ENCODE measurements at places on chromosomes 16 and 17.

DNA sequence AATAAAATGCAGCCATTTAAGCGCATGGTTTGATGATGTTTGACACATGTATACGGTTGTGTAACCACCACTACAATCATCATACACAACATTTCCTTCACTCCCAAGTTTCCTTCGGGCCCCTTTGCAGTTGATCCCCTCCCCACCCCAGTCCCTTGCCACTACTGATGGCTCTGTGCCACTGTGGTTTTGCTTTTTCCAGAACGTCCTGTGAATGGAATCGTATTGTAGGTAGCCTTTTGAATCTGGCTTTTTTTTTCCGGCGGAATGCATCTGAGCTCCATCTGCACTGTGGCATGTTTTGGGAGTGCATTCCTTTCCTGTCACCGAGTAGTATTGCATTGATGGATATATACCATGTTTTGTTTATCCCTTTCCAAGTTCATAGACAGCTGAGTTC, 15.1 kb upstream of the MAP2K3 start:
- DNase-seq, result no peak

DNA sequence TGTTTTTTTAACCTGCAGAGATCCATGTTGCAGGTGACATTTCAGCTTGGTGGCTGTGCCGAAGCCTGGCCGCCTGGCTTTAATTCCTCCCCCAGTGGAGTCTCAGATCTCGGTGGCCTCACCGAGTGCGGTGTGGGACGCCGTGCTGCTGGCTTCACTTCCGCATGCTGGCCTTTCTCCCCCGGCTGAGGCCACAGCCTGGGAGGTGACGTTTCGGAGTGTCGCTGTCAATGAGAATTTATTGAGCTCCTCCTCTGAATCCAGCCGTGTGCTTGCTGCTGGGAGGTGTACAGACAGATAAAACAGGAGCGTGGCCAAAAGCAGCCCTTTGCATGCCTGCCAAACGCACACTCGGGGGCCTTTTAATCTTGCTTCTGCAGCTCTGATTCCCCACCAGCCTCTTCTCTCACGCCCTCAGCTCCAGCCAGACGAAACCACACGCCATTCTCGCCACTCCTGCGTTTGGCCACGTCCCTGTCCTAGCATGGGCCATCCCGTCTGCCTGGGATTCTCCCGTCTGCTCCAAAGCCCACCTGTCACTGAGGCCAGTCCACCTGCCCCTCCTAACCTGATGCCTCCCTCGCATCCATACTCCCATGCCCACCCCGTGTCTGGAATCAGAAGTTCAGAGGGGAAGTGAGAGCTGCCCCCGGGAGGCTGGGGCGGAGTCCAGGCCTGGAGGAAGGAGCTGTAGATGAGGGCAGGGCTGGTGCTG, 3.6 kb downstream of the GSE1 start:
- no peak for DNase-seq

DNA sequence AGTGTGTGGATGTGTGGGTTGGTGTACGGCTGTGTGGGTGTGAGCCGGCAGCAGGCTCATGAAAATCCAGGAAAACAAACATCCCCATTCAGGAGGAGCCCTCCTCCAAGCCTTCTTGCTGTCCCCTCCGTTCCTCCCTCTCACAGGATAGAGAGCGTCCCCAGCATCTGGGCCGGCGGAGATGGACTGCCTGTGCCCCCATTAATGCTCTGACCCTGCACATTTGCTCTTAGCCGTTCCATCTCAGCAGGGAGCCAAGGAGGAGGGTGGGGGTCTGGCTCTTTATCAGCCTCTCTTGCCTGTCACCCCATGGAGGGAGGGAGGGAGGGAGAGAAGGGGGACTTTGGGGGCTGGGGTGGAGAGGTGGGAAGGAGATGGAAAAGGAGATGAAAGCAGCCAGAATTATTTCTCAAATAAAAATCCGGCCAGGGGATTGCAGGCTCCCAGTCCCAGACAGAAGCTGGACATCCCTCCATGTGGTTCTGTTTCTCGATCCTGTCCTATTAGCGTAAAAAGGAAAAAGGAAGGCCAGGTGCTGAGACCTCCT, 240.0 kb upstream of the ZFHX3 start:
- DNase-seq, result no peak

- no peak for DNase-seq
Measured at GRCh38 chr17:38320482-38320881, 23.3 kb downstream of the GPR179 start.

DNA sequence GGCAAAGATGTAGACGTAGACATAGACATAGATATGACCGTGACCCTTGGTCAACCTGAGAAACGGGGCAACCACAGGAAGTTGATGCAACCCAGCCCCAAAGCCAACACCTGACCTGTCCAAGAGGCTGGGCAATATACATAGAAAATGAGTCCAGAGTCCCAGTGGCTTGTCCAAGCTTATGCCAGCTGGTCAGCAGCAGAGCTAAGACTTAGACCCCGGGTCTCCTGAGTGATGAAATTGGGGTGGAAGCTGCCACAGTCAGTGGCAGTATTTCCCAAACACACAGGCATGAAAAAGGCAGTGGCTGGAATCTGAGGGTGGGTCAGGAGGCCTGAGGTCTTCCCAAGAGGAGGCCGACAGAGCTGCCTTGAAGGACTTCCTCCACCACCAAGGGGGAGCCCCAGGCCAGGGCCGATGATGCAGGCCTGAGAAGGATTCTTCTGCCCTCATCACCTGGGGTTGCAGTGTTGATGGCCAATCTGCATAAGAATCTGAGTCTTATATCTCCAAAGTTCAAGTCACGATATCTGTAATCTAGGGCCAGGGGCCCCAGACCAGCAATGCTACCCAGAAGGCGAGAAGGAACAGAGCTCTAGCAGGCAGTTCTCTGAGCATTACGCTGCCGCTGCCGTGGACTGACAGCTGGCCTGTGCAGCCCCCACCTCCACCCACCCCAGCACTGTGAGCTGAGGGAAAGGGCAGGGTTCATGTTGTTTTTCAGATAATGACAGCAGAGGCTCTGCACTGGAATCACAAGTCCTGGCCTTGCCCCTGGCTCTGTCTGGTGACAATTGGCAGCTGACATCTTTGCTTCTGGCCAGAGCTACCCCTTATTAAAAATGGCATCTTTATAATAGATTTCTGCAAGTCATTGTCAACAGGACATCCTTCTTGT, 72.7 kb downstream of the GNAO1 start:
- no peak for DNase-seq

- DNase-seq, result no peak
Measured at GRCh38 chr16:87690911-87691685, 74.7 kb downstream of the KLHDC4 start.

DNA sequence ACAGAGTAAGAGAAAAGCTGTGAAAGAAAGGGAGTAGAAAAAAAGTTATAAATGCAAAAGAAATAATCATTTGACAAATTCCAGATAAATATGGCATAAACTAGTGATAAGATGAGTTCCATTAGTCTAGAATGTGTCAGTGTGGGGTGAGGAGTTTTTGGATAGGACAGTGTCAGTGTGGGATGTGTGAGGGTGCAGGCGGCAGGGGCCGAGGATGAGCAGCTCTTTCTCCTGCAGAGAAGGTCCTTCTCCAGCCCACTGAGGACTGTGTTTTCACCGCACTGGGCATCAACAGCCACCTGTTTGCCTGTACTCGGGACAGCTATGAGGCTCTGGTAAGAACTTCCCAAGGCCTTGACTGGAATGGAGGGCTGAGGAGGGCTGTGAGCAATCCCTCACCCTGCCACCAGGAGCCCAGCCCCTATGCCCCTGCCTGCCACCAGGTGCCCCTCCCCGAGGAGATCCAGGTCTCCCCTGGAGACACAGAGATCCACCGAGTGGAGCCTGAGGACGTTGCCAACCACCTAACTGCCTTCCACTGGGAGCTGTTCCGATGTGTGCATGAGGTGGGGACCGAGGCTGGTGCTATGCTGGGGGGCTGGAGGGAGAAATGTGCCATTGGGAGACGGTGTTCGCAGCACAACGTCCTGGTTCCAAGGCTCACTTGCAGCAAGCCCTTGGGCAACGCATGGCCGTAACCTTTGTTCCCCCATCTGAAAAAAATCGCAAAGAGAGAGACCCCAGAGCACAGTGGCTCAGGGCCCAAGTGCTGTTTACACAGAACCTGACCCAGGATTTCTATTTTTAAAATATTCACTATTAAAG, 13.1 kb downstream of the RAPGEFL1 start:
- DNase-seq, result no peak

DNA sequence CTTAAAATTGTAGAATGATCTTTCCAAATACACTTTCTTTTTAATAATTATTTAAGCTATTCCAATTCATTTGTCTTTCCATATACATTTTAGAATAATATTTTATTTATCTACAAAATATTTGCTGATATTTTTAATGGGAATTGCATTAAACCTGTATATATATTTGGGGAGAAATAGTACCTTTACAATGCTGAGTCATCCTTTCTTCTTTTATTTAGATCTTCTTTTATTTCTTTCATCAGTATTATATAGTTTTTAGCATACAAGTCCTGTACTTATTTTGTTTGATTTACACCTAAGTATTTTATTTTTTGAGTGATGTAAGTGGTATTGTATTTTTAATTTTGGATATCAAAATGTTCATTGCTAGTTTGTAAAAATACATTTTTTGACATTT, 639.5 kb upstream of the GOT2 start:
- DNase-seq, result no peak

DNA sequence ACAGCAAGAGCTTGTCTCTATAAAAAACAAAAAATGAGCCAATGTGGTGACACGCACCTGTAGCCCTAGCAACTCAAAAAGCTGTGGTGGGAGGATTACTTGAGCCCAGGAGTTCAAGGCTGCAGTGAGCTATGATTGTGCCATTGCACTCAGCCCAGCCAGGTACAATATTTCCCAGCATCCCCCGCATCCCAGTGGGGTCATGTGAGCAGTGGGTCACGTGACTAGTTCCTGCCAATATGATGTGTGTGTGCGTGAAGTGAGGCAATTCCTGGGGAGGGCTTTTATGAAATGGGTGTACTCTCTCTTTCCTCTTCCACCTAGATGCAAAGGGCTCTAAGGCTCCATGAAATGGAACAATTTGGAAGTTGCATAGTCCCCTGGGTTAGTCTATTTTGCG, 81.3 kb downstream of the GSG1L start:
- no peak for DNase-seq

DNA sequence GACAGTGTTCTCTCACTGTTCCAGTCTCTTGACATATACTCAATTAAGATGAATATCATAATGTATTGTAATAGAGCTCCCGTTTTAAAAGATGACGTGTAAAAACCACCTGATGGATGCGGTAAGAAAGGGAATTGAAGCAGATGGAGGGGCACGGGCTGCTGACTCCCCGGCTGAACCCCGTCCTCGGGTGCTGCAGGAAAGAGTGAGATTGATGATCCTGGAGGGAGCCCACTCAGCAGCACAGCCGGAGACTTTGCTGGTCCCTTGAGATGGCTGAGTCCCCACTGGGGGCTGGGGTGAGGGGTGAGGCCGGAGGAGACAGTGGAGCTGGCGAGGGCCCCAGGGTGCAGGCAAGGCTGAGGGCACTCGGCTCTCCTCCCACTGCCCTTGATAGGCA, 217.4 kb downstream of the RPTOR start:
- no peak for DNase-seq

DNA sequence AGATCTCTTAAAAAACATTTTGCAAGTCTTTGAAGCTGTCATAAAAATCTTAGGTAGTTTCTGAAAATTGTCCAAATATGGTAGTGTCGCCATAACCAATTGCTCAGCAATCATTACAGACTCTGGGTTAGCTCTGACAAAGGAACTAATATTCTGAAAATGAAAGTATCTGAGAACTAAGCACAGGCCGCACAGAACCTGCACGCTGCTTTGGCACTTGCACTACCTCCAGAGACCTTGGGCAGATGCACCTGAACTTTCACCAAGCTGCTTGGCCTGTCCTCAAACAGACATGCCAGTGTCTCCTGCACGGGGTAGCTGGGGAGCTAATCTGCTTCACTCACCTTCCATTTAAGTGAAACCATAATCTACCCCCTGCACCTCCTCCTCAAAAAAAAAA, 317.0 kb downstream of the MAF start:
- no peak for DNase-seq

DNA sequence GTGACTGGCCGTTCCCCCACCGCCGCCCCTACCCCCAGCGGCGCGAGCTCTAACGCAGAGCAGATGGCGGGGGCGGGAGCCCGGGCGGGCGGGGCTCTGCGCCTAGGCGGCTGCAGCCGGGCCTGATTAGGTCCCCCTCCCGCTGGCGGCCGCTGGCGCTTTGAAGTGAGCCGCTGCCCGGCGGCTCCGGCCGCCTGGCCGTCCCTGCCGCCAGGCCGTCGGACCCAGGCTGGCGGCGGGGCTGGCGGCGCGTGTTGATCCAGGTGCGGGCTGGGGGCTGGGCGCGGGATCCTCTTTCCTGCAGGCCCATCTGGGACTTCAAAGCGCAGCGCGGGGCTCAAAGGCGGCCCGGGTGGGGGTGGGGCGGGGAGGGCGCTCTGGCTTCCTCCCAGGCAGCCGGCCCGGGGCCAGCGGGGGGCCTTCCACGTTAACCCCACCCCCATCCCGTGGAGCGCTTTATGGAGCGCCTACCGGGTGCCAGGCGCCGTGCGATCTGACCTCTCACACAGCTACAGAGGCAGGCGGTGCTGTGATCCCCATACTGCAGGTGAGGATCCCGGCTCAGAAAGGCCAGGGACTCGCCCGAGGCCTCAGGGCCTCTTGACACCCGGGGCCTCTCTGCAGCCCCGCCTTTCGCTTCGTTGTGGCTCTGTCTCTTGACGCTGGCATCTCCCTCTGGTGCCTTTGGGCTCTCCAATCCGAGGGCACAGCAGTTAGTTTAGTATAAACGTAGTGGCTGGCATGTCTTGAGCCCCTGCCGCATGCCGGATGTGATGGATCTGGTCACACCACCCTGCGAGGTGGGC, 80.0 kb upstream of the NKD1 start:
- no peak for DNase-seq

- DNase-seq, result no peak
Measured at GRCh38 chr16:81688182-81688581, 90.9 kb upstream of the PLCG2 start.

DNA sequence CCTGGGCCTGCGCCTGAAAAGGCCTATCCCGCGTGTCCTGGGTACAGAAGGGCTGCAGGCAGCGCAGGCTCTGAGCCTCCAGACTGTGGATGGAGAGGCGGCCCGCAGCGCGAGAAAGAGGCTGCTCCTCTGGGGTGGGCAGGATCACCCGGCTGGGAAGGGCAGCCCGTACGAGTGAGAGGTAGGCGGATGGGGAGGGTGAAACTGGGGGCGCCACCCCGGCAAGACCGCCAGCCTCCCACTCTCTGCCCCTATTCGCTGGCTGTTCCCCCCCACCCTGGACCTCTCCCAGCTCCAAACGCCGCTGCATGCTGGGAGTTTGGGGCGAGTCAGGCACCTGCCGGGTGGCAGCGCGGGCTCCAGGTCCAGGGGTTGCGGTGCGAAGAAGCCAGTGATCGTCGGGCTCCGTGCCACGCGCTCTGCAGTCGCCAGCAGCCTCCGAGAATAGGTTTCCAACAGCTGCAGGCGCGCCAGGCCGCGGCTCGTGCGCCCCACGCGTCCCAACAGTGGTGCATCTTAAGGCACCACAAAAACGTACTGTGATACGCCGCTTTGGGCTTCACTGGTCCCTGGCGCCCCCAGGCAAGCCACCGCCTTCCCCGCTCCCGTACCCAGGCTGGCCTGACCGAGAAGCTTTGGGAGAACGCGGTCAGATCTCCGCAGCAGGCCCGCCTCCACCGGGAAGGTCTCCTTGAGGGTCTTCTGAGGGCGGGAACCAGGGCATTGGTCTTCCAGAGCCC, 1.1 kb downstream of the NOXO1 start:
- DNase-seq, result no peak
